ENCODE measurements at places on chromosomes 16 and 17.

DNA sequence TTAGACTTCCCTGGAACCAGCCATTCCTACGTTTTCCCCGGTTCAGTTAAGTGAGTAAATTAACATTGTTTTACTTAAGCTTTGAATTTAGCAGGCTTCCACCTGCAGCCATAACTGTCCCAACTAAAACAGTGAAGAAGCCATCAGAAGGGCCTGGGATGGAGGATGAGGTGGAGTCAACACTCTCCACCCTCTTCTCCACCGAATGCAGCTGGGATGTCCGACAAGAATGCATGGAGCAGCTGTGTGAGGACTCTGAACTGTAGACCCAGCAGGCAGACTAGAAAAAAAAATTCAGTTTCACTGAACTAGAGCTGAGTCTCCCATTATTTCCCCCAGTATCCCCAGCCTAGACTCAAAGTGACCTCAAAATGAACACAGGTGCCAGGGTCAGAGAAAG is 114.8 kb downstream of the C16orf95 start:
- DNase-seq: no peak

GRCh38 chr17:35368081-35368830 is 5.2 kb downstream of the SLFN11 start:
- peak; percentile 79 for DNase-seq

GRCh38 chr17:40123811-40124114 is 2.0 kb downstream of the MSL1 start:
- DNase-seq: no peak

- no peak for DNase-seq
Observed at GRCh38 chr17:77873500-77874302, 84.8 kb upstream of the TNRC6C start.

- no peak for DNase-seq
Observed at GRCh38 chr17:53135969-53136368, 686.8 kb upstream of the KIF2B start.

- no peak for DNase-seq
Observed at GRCh38 chr17:49370971-49371834, 9.2 kb upstream of the ZNF652 start.

DNA sequence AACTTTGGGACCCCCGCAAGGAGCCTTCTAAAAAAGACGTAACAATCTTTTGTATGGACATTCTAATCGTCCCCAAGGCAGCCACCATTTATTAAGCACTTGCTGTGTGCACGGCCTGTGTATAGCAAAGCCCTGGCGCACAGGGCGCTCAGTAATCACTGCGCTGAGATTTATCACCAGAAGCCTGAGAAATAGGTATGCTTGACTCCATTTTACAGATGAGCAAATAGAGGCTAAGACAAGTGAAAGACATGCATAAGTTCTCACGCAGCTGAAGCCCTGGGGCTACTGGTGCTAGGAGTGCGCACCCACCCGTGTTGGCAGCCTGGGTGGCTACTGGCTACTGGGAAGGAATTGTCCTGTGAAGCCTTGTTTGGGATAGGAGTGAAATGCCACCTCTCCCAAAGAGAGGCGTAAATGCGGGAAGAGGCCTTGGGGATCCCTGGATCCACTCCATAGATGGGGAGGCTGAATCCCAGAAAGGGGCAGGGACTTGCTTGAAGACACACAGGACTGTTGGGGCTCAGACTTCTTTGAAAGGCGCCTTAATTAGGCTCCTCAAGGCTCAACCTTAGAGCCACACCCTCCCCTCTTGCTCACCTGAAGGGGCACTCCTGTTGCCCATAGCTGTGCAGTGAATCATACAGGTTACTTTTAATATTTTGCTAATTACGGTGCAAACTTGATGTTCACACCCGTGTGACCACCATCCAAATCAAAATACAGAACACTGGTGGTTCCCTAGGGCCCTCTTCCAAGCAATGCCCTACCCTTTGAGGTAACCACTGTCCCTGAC is 634 bp upstream of the NATD1 start:
- DNase-seq: no peak

DNA sequence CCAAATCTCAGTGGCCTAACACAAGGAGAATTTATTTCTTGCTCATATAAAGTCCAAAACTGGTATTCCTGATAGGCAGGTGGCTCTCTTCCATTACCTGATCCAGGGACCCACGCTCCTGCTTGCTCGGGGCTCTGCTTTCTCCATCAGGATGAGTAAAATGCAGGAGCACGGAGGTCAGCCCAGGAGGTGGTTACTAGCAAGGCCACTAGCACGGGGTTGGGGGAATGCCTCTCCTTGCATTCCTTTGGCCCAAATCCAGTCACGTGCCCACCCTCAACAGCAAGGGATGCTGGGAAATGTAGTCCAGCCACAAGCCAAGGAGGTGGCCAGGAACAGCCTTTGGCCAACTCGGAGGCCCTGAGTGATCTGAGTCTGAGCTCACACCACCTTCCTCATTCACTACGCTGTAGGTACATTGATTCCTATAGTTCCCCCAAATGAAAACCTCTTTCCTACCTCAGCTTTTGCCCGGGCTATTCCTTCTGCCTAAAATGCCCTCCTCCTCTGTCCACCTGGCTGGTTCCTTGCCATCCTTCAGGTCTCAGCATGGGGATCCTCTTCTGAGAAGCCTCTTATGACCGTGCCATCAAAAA is 38.3 kb upstream of the HAPSTR1 start:
- DNase-seq: peak; percentile 73

- no peak for DNase-seq
Observed at GRCh38 chr17:80169784-80170500, at the start of gene CARD14. Gene CARD14 (plus strand): TSS chr17:80170030. CDS start chr17:80181439, 11,409 bp downstream.

GRCh38 chr17:82614095-82614631 is 34.1 kb downstream of the WDR45B start:
- DNase-seq: no peak

DNA sequence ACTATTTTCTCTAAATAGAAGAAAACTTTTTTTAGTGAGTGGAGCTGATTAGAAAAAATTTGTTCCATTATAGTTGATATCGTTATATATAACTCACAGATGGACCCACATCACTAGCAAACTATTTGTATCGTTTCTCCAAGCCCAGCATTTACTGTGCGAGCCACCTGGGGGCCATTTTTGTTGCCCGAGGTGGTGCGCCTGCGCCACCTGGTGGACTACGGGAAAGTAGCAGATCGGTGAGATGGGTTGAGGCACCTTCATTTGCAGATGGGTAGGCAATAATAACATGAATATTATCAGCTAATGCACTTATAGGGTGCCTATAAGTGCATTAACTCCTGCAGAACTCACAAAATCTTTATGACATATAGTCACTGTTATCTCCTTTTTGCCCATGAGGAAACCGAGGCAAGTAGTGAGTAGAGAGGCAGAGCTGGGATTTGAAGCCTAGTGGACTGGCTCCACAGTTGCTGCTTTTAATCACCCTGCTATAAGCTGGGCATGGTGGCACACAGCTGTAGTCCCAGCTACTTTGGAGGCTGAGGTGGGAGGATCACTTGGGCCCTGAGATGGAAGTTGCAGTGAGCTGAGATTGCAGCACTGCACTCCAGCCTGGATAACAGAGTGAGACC is 23.2 kb upstream of the NTN1 start:
- DNase-seq: peak; percentile 87

GRCh38 chr17:27572665-27573064 is 58.3 kb upstream of the LGALS9 start:
- no peak for DNase-seq

DNA sequence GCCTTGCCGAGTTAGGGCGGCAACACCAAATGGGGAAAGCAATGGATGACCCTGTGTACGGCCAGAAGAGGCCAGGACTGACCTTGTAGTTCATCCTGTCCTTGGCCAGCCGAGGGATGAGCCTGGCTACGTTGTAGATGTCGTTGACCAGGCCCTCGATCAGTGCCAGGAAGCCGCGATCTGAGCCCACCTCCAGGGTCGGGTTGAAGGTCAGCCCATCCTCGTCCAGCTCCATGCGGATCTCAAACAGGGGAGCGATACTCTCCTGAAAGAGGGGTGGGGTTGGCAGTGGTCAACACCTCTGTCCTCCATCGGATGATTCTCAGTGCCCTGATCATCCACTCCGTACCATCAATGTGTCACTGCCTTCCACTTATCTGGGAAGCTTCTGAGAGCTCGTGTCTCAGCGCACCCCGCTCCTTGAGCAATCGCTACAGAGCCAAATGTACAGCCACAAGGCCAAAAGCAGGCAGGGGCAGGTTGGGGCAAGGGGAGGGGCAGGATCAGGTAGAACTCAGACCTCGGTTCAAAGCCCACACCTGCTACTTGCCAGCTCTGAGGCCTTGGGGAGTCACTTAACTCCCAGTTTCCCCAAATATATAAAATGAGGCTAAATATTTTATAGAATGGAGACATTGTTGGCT is 39.9 kb downstream of the DNAH17 start:
- no peak for DNase-seq
